OCI-M1 (cell line): ENCODE measurements at places on chromosomes 3 and 15.
A peak's percentile ranks its signal among the peaks of the same experiment; 100 is the strongest.

DNA sequence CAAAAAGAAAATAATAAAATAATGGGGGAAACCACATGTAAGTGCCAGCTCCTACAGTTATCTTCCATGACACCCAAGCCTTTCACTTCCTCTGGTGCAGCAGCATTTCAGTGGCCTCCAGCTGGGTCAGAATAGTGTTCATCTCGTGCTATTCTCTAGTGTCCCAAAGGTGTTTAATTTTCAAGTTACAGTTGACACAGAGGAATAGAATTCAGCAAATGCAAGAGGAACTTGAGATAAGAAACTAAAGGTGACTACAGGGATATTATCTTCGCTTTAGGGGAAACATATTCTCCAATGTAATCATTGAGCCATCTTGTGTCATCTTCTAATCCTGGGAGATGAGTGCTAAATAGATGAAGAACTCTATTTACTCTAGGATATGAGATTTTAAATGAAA is 212.8 kb downstream of the EPHA3 start:
- DNase-seq: peak; percentile 19

GRCh38 chr3:119731560-119732343 is 28.9 kb downstream of the CFAP91 start:
- peak; percentile 54 for DNase-seq

DNA sequence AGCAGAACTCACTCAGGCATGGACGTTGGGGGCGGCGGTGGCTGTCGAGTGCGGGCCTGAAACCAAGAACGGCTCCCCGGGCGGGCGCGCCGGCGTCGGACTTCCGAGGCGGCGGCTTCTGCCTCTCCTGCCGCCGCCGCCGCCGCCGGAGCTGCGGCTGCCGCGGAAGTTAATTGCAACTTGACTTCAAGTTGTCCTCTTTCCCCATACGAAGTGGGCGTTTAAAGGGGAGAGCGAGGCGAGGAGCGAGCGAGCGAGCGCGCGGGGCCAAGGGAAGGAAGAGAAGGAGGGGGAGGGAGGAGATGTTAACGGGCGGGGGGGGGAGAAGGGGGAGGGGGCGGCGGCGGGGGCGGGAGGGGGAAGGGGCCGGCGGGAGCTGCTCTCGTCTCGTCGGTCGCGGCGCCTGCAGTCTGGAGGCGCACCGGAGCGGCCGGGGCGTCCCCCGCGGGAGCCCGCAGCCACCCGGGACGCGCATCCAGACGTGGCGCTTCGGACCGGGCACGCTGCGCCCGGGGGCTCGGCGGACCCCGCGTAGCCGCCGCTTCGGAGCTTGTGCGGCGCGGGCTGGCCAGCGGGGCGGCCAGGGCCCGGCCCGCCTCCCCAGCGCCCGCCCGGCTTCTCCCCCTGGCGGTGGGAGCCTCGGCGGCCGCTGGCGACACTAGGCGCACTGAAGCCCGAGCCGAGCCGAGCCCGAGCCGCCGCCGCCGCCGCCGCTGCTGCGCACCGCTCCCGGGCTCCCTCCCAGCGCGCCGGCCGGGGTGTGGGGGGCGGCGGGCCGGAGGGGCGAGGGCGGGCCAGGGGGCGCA is 19.7 kb upstream of the SATB1 start:
- peak; percentile 1 for DNase-seq

DNA sequence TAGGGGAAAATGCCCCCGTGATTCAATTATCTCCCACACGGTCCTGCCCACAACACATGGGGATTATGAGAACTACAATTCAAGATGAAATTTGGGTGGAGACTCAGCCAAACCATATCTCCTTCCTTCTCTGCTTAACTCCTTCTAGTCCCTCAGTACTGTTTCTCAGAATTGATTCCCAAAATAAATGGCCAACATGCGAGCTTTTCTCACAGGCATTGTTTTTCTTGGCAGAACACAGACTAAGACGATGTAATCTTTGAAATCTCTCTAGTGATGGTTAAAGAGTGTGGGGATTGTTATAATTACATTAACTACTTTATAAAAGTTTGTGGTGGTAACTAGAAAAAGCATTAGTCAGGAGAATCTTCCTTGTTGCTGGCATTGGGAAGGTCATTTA is 366.5 kb downstream of the LPP start:
- no peak for DNase-seq

DNA sequence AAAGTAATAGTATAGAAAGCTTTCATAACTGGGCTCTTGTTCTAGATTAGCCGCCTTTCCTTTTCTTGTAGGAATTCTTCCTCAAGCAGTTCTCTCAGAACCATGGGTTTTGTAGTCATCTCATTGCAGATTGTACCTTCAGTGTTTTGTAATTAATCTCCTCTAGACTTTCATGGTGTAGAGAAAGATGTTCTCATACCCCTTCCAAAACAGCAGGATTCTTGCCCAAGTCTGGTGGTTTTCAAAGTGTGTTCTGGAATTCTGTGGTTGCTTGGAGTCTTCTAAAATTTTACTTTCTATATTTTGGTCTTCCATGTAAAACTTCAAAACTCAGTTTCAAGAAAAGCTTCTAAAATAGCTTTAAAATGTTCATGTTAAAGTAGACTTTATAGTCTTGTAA is 293.8 kb downstream of the PTPRG start:
- no peak for DNase-seq

DNA sequence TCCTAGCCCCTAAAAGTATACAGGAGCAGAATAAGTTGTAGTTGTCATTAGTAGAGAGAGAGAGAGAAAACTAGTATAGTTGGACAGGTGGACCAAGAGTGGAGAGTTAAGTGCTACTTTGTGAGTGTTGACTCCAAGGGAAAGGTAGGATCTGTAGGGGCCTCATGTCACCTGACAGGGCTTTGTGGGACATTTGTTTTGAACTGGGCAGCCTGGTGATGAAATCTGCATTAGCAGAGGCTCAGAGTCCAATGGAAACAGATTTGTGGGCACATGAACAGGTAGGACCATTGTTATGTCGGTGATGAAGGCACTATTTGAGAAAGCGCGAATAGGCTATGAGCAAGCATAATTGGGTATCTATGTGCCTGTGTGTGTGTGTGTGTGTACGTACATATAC is 43.5 kb downstream of the SGO1 start:
- no peak for DNase-seq

DNA sequence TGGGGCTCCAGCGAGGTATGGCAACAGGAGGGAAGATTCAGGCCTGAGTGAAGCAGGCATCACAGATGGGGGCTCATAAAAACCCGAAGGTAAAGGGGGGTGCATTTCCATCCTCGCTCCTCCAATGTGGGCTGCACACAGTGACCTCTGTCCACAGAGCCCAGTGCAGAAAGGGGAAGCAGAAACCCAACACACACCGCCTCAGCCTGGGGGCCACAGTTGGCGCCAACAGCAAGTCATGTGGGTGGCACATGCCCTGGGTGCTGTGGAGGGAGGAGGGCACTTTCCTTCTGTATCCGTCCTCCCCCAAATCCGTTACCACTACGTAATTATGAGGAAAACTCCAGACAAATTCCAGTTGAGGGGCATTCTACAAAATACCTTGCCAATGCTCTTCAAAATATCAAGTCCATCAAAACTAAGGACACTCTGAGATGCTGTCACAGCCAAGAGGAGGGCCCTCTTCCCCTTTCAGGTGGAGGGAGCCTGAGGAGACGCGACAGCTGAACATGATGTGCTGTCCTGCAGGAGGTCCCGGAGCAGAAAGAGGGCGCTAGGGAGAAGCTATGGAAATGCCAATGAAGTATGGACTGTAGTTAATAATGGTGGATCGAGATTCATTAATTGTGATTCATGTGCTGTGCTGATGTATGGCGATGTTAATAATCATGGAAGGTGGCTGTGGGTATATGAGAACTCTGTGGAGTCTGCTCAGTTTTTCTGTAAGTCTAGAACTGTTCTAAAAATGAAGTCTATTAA is 16.4 kb downstream of the APBA2 start:
- peak; percentile 55 for DNase-seq

- no peak for DNase-seq
Observed at GRCh38 chr3:181839039-181839915, 127.6 kb downstream of the SOX2 start.

DNA sequence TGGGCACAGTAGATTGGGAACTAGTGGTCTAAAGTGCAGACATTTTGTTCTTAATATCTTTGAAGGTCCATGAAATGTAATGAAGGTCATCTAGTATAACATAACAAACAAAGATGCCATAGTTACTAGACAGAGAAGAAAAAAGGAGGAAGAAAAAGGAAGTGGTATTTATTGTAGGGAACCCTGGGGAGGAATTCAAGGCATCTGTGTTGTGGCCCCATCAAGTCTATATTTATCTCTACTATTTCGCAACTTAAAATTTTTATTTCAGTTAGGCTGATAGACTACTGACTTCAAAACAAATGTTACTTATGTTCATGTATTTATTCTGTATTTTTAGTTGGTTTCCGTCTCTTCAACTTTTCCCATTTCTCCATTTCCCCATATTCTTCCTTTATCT is 48.9 kb upstream of the ZDHHC23 start:
- peak; percentile 66 for DNase-seq

GRCh38 chr3:146189519-146190173 is 28.7 kb upstream of the PLOD2 start:
- peak; percentile 89 for DNase-seq

DNA sequence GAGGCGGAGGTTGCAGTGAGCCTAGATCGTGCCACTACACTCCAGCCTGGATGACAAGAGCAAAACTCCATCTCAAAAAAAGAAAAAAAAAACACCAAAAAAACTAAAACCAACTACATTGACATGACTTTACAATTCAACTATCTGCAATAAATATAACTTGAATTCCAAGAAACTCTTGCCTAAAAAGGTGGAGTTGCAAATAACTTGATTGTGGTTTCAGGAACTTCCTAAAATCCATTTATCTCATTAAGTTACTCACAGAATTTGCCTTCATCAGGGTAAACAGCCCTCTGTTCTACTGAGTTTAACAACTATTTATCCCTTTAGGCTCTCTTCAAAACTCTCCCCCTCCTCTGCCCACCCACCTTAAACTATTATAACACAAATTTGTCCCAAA is 2.7 kb upstream of the MAPK6 start:
- peak; percentile 54 for DNase-seq

- DNase-seq: no peak
Observed at GRCh38 chr3:141442446-141442845, 44.4 kb upstream of the RASA2 start.

GRCh38 chr3:13235079-13235478 is 161.8 kb upstream of the IQSEC1 start:
- no peak for DNase-seq

DNA sequence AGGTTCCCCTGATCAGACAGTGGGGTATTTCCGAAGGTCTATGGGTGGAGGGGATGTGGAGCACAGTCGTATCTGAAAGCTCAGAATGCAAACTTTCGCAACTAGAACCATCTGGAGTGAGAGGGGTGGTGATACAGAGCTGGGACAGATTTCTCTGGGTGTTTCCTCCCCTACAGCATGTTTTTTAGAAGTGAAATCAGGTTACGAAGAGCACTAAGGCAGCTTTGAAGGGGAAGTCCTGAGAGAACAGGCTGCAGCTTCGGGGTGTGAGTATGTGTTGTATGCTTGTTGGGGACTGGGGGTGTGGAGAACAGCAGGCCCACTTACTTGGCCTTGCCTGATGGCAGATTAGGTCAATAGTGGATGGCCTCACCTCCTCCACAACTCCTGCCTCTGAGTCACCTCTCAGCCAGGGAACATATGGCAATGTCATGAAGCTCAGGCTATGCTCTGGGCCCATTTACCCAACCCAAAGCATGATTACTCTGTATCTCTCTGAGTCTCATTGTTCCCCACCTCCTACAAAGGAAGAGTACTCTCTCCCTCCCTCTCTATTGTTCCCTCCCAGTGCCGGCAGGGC is 107.2 kb upstream of the RASGRP1 start:
- DNase-seq: no peak

- DNase-seq: peak; percentile 7
Observed at GRCh38 chr3:172315401-172316091, 132.7 kb downstream of the GHSR start.

GRCh38 chr3:133282236-133282635 is 117.6 kb upstream of the BFSP2 start:
- DNase-seq: no peak

DNA sequence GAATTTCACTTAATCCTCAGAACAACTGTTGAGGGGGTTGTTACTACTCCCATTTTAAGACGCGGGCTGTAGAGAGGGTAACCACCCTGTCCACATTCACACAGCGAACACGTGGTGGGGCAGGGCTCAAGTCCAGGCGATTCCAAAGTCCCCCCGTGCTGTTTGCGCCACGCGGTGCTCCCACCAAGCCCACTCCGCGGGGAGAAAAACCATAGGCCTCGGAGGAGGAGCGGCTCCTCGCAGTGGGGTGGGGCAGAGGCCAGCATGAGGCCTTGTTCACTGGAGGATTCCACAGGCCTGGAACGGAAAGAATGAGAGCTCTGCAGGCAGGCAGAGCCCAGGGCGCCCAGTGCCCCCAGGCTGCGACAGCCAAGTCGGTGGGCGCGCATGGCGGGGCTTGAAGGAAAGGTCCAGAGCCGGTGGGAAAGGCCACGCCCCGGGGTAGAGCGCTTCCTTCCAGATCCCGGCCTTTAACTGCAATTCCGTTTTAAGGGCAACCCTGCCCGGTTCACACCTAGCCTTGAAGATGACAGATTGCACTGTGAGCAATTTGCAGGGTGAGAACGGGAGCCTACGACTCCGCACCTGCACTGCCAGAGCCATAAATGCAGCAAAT is 161.8 kb upstream of the TBL1XR1 start:
- DNase-seq: no peak

- DNase-seq: peak; percentile 7
Observed at GRCh38 chr15:77126529-77127326, 55.8 kb upstream of the TSPAN3 start.

DNA sequence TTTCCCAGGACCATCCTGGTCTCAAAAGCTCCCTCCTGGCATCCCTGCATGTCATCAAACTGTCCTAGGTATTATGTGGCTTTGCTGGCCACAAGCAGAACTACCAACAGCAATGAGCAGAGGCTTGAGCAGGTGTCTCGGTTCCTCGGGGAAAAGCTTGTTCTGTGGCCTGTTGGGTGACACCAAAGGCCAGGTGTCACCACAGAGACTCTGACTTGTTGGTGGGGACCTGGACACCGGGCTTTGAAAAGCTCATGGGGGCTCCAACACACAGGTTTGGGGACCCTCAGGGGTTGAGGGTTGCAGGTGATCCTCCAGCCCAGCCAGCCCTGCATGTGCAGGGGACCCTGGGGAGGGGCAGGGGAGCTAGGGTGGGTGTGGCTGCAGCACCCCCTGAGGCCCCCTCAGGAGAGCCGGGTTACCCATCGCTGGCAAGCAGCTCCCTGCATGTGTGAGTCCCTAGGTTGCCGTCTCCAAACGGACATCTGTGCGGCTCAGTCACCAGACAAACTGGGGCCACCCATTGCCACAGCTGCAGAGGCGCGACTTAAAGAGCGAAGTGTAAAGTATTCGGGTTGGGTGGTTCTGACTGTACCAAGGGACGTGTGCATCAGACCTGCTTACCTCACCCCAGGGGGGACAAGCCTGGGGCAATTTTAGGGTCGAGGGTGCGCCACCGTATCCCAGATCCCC is 140.1 kb downstream of the CHSY1 start:
- no peak for DNase-seq

DNA sequence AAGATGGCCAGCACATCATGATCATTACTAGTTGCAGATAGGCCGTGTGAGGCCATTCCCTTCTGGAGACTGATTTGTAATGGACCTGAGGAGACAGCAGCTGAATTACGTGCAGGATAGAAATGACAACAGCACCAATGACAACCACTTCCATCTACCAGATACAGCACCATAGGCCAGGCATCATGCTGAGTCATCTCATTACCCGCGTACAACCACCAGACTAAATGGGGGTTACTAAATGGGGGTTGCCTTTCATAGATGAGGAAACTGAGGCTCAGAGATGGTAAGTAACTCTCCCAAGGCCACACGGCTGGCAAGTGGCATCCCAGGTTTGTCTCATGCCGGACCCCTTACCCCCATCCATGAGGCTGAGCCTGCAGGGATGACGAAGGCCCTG is 32.8 kb upstream of the FAM107A start:
- no peak for DNase-seq
